ENCODE measurements at places on chromosomes 2 and 18.

GRCh38 chr2:179239195-179239594 lies 25.4 kb downstream of the SESTD1 start:
- no peak for DNase-seq

DNA sequence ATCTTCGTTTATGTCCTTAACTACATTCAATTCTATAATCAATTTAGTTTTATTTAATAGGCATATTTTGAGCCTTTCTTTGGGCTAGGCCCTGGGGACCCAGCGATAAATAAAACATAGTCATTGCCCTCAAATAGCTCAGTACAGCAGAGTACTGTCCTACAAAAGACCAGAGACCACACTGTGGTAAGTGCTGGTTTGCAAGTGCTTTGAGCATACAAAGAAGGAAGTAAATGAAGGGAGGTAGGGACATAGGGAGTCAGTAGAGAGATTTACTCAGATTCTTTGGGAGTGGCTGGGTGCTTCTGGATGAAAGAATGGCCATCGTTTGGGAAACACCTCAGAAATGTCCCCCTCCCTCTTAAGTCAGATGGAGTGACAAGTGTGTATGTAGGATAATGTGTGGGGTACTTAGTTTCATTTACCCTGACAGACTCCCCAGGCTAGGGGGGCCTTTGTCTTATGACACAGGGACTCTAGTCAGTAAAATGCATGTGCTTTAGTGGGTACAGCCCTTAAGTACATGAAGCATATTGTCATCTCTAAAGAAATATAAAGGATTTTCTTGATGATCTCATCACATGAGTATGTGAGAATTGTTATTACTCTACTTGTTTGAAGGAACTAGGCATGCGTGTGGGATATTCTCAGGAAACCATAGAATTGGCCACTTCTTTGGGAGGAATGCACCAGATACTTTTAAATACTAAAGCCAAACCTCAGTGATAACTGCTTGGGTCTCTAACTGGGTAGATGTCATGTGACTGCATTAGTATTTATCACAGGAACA lies 35.1 kb downstream of the MAPRE2 start:
- no peak for DNase-seq

GRCh38 chr18:48832938-48833700 lies 117.6 kb downstream of the SMAD7 start:
- no peak for DNase-seq

DNA sequence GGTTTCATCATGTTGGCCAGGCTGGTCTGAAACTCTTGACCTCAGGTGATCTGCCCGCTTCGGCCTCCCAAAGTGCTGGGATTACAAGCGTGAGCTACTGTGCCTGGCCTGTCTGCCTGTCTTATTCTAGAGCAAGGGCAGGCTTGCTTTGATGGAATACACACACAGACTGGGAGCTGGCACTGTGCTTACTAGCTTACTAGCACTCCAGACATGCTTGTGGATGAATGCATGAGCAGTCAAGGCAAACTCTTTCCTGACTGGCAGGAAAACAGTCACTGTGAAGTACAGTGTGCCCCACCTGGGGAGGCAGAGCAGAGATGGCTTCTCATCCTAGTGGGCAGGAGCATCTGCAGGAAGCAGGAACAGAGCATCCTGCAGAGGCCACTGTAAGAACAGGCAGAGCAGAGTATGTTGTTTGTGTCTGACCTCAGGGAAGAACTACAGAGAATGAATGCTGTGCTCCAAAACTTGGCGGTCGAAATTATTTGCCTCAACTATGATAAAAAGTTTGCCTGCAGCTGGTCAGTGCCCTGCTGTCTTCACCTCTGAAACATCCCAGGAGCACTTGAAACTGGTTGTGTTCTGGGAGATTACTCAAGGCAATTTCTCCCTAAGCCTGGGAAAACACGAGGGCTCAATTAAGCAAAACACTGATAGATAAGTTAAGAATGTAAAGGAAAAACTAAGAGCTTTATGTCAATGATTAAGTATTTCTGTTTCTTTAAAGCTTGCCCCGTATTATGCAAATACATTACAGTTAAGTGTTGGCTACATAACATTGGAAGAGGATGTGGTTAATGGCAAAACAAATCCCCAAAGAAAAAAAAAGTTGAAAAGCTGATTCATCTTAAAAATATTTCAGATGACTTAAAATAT lies 102.4 kb downstream of the VAPA start:
- no peak for DNase-seq

- no peak for DNase-seq
Observed at GRCh38 chr2:43227830-43228281, 1.4 kb upstream of the ZFP36L2 start.

GRCh38 chr2:174635776-174636404 lies 38.3 kb upstream of the WIPF1 start:
- DNase-seq = no peak

All from stimulated activated CD4-positive, alpha-beta T cell treated with anti-CD3 and anti-CD28 coated beads, Interleukin-1b, Interleukin-23, amount 100 ng/mL, for 1 hour (primary cell).